ENCODE measurements at places on chromosomes 3 and 15. TPM values are rescaled to one million over a fixed set of nuclear protein-coding genes. Genes with fewer than 3 reads are reported as not detected.

Gene PPCDC
- total RNA-seq, result 15.5 TPM

Gene RETNLB
- not detected for total RNA-seq

Gene C3orf85
- not detected for total RNA-seq

Gene EAF2
- total RNA-seq, result 1.5 TPM

Gene SLC6A1
- total RNA-seq, result not detected

Gene CFAP91
- 0.34 TPM for total RNA-seq

Gene ADAMTS7
- 7.2 TPM for total RNA-seq

Gene PLA2G4B
- total RNA-seq, result 2.2 TPM

Gene BTLA
- not detected for total RNA-seq

Gene TNIK
- total RNA-seq, result 1.8 TPM

Gene CCR8
- not detected for total RNA-seq

Gene LTF
- total RNA-seq, result not detected

Gene PRR20G
- 0.80 TPM for total RNA-seq

Gene MCTP2
- total RNA-seq, result not detected

Gene RLBP1
- not detected for total RNA-seq

Gene GOLGA8G
- total RNA-seq, result not detected

Gene CD86
- not detected for total RNA-seq

Gene KLHL40
- total RNA-seq, result not detected

Gene PGBD4
- 0.96 TPM for total RNA-seq

Gene IFT80
- total RNA-seq, result 10.8 TPM

Gene CFAP100
- not detected for total RNA-seq

Gene FBXL2
- 6.1 TPM for total RNA-seq

Gene VEPH1
- total RNA-seq, result 0.31 TPM

Gene B2M
- total RNA-seq, result 419 TPM

Gene QARS1
- total RNA-seq, result 152 TPM

Gene SCN11A
- total RNA-seq, result 0.02 TPM

Gene SERPINI2
- total RNA-seq, result not detected

Gene CADM2
- 0.10 TPM for total RNA-seq

Gene CCDC50
- 22.5 TPM for total RNA-seq

Gene LRTM1
- total RNA-seq, result not detected

Gene CNTN6
- total RNA-seq, result not detected

Gene ATP2B2
- total RNA-seq, result 0.11 TPM

Gene SLC9C1
- total RNA-seq, result not detected

Gene AGBL1
- total RNA-seq, result not detected

Gene CYP1A1
- total RNA-seq, result 1.7 TPM

Gene ONECUT1
- 0.17 TPM for total RNA-seq

Gene TNFSF10
- total RNA-seq, result not detected

Gene MAGEL2
- total RNA-seq, result not detected

Gene CPNE9
- total RNA-seq, result 0.15 TPM

Gene COL6A6
- not detected for total RNA-seq

Gene TEX55
- not detected for total RNA-seq

Gene CLCN2
- 5.9 TPM for total RNA-seq

Gene TNFAIP8L3
- total RNA-seq, result 29.1 TPM

Gene IMPG2
- total RNA-seq, result not detected

Gene HCN4
- 0.37 TPM for total RNA-seq

Gene FGF7
- total RNA-seq, result not detected

Gene CLDN18
- not detected for total RNA-seq

Gene CACNA1D
- total RNA-seq, result 1.2 TPM

Gene ECE2
- total RNA-seq, result not detected

Gene CBLB
- 16.2 TPM for total RNA-seq

Gene DAPK2
- 4.2 TPM for total RNA-seq

Measured in A549 treated with GW870086 at 1 μM for 4 hours (cell line).